ENCODE measurements at places on chromosomes 1 and 21. TPM values are rescaled to one million over a fixed set of nuclear protein-coding genes. Genes with fewer than 3 reads are reported as not detected.

Gene ANGPTL7
- not detected for total RNA-seq

Gene NTPCR
- total RNA-seq, result 95.1 TPM

Gene PCAT6
- 2.4 TPM for total RNA-seq

Gene SHE
- 0.16 TPM for total RNA-seq

Gene MFAP2
- total RNA-seq, result 0.49 TPM

Gene DNAJC16
- total RNA-seq, result 4.0 TPM

Gene LCE3E
- not detected for total RNA-seq

Gene LRRC71
- not detected for total RNA-seq

Gene VPS45
- 15.8 TPM for total RNA-seq

Gene RAB25
- total RNA-seq, result not detected

Gene KLHDC9
- 2.0 TPM for total RNA-seq

Gene SLAMF7
- total RNA-seq, result 2.5 TPM

Gene MYOG
- not detected for total RNA-seq

Gene ZNF593OS
- total RNA-seq, result not detected

Gene MYBPH
- not detected for total RNA-seq

Gene LDLRAD2
- total RNA-seq, result 0.15 TPM

Gene UAP1
- 33.0 TPM for total RNA-seq

Gene LIPI
- not detected for total RNA-seq

Gene PKP1
- total RNA-seq, result 0.03 TPM

Gene CFHR5
- not detected for total RNA-seq

Gene ACKR1
- not detected for total RNA-seq

Gene TRPM2
- total RNA-seq, result 8.0 TPM

Gene MAP3K7CL
- 1.4 TPM for total RNA-seq

Gene ETV3L
- not detected for total RNA-seq
